ENCODE measurements at places on chromosomes 2 and 18.

- no peak for DNase-seq
Measured at GRCh38 chr2:24046599-24046929, 627 bp downstream of the WDCP start.

- DNase-seq: no peak
Measured at GRCh38 chr2:72762276-72762675, 63.6 kb downstream of the EXOC6B start.

GRCh38 chr2:224734949-224735348 is 18.8 kb upstream of the CCDC195 start:
- no peak for DNase-seq

DNA sequence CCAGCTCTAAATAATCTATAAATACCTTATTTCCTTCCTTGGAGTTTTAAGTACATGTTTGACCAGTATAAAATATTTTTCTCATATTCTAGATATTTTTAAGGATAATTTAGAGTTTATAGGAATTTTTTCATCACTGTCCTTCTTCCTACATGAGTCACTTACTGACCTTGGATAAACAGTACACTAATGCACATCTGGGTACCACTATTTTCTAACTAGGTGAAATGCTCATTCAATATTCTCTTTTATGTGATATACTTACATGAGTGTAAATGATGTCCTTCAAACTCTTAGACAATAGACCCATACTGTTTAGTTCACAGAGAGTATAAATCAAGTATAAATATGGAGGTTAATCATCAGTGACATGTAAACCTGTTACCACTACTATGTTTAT is 1574.2 kb upstream of the ACVR2A start:
- no peak for DNase-seq

DNA sequence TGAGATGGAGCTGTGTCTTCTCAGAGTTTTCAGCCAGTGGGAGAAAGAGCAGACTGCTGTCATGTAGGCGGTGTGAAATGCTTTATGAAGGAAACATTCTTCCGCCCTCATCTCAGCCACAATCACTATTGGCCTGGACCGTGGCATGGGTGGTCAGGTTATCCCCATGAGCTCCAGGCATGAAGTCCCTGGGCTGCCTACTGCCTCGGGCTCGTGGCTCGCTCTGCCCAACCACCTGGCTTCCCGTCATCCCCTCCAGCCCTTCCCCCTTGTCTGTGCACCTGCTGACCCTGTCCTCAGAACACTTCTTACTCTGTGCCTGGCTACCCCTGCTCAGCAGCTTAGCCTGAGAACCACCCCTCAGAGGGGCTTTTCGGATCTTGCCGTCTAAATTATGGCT is 15.5 kb downstream of the COLEC11 start:
- no peak for DNase-seq

GRCh38 chr2:121505005-121505404 is 25.7 kb upstream of the RNU4ATAC start:
- DNase-seq: no peak

- no peak for DNase-seq
Measured at GRCh38 chr2:44107974-44108373, 60.7 kb upstream of the PPM1B start.

DNA sequence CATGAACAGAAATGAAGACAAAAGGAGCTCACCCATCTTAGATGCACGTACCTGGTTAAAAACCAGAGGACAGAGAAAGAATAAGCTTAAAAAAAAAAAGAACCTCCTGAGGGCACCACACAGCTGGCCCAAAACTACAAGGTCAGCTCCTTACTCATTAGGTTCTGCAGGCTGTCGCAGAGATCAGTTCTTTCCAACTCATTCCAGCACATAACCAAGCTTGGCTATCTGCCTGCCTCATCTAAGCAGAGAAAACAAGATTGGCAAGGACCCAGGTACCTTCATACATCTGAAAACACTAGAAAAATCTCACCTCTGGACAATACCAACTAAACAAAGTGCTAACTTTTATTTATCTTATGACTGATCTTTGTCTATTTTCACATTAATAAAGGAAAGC is 89.9 kb downstream of the NOL10 start:
- DNase-seq: no peak

- no peak for DNase-seq
Measured at GRCh38 chr18:6781796-6782195, 52.3 kb downstream of the ARHGAP28 start.

GRCh38 chr18:29711932-29712331 is 1330.6 kb downstream of the DSC3 start:
- DNase-seq: no peak

DNA sequence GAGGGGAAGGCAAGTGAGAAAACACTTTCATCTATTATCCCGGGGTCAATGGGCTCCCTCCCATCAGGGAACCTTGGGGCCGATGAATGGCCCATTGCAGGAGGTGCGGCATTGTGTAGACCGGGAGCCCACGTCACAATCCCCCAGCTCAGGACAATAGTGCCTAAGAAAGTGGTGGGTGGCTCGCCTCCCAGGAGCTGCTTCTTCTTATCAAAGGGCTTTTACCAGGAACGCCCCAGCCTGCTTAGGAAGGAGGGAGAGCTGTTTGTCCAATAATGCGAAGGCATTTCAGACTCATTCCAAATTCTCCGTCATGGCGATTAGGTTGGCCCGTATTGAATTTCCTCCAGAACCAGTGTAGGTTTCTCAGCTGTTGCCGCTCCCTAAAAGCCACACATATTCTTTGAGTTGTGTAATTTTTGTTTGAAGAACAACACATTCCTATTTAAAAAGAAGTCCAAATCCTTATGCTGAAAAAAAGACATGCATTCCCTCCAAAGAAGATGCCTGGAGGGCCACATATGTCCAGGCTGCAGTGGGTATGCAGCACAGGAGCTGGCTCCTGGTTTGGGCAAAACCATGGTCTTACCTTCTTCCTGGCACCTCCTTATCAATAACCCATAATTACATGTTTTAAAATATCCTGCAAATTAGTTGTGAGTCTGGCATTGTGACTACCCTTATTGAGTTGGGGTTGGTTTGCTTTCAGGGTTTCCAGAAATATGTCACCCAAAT is 264.7 kb downstream of the MYCN start:
- peak; percentile 16 for DNase-seq

- DNase-seq: no peak
Measured at GRCh38 chr2:102074152-102074783, 68.3 kb upstream of the IL1R1 start.

DNA sequence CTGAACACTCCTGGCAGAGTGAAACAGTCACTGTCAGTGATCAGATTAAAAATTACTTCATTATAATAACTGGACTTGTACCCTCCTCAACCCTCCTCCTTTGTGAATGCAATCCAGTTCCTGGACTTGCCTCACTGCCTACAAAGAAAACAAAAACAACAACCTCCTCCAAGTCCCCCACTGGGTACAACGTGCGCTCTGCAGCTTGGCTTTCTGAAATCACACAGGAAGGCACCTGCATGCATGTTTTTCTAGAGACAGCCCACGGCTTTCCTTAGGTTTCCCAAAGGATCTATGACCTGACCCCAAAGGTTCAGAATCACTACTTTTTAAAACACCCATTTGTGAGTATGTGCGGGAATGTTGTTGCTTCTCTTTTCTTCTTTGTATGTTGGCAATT is 61.4 kb upstream of the TUBA3E start:
- no peak for DNase-seq

DNA sequence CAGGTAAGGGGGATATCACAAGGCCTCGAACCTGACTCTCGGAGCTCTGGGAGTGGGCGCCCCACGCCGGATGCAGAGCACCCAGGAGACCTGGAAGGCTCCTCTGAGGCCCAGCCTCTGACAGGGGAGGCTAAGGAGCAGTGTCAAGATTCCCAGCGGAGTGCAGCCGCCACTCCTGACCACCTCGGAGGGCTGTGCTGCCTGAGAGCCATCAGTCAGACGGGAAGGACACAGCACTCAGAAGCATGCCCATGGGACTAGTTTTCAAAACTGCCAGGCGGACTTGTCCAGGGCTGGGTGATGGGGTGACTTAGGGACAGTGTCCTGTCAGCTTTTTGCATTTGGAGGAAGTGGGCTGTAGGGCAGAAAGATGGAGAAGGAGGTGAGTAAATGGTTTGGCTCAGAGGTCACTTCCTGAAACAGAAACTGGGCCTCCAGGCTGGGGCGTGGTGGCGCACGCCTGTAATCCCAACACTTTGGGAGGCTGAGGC is 34.6 kb upstream of the B3GNT7 start:
- DNase-seq: no peak

DNA sequence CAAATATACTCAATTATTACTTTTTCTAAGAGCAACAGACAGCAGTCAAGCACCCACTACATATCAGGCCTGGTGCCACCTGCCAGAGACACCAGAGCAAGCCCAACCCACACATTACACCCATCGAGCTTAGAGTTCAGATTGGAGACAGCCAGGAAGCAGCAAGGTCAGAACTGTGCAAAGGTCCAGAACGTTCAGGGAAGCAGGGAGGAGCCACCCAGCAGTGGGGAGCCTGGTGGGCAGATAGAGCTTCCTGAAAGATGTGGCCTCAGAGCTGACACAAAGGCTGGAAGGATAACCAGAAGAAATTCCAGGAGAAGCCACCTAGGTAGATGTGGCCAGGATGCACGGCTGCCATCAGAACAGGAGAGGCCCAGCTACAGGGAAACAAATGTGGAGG is 440.5 kb upstream of the ID2 start:
- DNase-seq: no peak

- no peak for DNase-seq
Measured at GRCh38 chr2:201831469-201831868, 25.1 kb downstream of the CDK15 start.

- DNase-seq: no peak
Measured at GRCh38 chr2:61493523-61493942, 22.6 kb upstream of the USP34 start.

GRCh38 chr2:112758711-112759110 is 5.7 kb downstream of the CKAP2L start:
- no peak for DNase-seq

GRCh38 chr2:61951881-61952280 is 46.4 kb downstream of the COMMD1 start:
- no peak for DNase-seq

GRCh38 chr2:213243189-213244044 is 40.8 kb upstream of the SPAG16 start:
- DNase-seq: no peak

DNA sequence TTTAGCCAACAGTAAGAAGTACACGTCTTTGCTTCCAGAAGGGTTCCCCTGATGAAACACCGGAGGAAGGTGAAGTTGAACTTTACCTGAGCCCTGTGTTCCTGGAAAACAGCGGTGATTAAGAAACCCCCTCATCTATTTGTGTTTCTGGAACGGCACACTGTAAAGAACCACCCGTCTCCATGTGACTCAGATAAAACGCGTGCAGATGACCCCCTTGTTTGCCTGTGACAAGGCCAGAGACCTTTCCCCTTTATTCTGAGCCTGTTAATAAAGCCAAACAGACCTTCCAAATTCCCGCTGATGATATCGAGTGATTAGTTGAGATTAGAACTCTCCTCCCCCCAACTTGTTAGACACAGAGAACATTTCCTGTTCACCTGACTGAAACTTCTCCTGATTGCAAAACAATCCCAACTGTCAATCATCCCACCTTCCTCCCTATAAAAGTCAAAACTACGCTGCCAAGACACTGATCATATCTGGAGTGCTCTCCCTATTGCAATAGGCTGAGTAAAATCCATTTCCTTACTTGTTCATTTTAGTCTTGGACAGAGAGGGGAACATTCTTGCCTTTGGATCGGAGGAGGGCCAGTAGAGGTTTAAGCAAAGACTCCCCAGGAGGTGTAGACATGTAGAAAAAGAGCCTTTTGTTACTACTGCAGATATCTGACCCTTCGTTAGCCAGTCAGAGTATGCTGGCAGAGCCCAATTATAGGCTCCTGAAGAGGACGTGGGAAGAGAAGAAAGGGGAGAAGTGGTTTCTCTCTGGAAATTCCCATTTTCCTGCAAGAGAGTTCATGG is 914 bp upstream of the IWS1 start:
- no peak for DNase-seq

DNA sequence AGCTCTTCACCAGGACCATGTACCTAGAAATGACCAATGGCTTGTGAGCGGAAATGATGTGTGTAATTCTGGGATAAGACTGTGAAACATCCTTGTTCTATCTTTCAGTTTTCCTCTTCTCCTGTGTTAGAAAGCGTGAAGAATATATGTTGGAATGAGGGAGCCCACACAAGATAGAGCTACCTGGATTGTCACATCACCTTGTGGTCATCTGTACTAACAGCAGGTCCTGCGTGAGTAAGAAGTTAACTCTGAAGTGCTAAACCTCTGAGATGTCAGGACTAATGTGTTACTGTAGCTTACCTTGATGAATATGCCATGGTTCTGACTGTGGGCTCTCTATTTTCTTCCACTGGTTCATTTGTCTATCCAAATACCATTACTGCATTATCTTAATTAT is 75.6 kb downstream of the FASTKD2 start:
- DNase-seq: no peak

DNA sequence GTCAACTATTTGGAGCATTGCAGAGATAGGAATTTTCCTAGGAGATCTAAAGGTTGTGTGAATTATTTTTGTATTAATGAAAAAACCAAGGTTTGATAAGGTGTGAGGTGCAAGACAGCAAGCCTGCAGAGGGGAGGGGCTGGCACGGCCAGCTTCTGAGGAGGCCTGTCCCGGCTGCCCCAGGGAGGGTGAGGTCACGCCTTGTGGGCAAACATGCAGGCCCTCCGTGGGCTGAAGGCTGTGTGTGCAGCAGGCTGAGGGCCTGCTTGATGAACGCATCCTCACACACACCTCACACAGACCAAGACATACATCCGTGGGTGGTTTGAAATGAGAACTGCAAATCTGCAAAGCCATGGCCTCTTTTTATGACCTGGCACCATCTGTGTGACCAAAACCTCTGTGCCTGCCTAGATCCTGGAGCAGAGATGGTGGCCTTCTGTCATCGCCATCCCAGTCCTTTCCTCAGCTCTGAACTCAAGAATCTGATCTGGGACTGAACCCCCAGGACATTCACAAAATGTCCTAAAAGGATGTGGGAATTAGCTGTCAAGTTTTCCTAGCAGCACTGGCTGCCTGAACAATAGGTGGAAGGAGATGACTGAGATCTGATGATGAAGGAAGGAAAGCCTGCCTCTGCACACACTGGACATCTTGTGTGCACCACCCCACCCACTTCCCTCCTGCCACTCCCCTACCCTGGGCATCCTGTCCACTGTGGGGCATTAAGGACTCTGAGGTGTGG is 102.4 kb upstream of the MGAT4A start:
- DNase-seq: no peak

DNA sequence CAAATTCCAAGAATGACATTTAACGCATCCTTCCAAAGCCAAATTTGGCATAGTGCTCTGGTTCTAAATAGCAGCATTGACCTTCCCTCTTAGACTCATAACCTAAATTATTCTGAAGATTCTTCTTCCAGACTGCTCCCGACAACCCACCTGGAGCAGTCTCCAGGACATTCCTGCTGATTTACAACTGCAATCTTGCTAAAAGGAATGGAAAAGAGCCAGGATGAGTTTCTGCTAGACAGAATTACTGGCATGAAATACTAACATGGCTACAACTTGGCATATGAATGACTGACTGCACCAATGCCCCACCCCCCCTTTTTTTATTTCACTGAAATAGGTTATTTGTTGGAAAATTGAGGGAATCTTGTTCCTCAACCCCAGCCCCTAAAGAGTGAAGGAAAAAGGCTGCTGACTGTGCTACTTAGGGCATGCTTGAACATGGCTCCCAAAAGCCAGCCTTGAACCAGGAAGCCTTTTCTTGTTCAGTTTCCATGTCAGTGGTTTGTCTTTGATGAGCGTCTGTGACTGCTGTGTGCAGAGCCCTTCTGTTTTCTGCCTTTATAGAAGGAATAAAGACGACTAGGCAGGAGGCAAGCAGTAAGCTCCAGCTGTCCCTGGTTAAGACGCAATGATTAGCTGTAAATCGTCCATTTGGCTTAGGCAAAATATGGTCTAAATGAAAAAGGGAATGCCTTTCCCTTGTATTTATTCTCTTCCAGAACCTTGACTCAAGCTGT is 47.4 kb upstream of the ITGB6 start:
- DNase-seq: no peak

- DNase-seq: no peak
Measured at GRCh38 chr2:199115169-199115568, 342.6 kb downstream of the SATB2 start.

Data from nephron progenitor cell (in vitro differentiated cells).